ENCODE measurements at places on chromosomes 3 and 15.

- no peak for DNase-seq
These were observed at the start of gene NR2E3 for GRCh38 chr15:71810256-71811035. TSS of gene NR2E3 (plus strand) at chr15:71810554. CDS start at chr15:71810744, 190 bp downstream.

- no peak for DNase-seq
These were observed 134.4 kb downstream of the TMCO5A start for GRCh38 chr15:38068626-38069391.

- DNase-seq: no peak
These were observed 574.0 kb downstream of the RBMS3 start for GRCh38 chr3:29854821-29855220.

DNA sequence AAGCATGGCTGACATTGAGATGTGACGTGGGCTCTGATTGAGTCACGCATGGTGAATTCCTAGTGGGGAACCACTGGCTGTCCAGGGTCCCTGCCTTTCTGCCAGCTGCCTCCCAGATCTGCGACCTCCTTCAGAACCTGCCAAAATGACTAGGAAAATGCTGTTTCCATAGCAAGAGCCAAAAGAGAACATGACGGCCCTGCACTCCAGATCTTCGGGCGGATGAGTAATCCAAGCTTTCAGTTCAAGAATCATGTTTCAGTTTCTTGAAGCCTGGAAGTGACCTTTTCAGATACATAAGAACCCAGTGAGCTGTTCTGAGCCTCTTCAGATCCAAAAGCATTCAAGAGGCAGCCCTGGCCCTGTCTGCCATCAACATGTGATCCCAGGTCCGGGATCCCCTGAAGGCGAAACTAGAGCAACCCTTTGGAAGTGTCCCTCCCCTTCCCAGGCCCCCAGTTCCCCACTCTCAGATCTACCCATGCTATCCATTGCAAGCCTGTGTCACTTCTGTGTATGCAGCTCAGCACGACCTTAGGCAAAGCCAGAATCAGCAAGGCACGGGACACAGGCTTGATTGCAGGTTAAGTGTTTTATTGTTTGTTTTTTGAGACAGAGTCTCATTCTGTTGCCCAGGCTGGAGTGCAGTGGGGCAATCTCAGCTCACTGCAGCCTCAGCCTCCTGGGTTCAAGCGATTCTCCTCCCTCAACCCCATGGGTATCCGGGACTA is 19.7 kb downstream of the ANKRD63 start:
- no peak for DNase-seq

- DNase-seq: no peak
These were observed 4.0 kb downstream of the CYP8B1 start for GRCh38 chr3:42871592-42872196.

DNA sequence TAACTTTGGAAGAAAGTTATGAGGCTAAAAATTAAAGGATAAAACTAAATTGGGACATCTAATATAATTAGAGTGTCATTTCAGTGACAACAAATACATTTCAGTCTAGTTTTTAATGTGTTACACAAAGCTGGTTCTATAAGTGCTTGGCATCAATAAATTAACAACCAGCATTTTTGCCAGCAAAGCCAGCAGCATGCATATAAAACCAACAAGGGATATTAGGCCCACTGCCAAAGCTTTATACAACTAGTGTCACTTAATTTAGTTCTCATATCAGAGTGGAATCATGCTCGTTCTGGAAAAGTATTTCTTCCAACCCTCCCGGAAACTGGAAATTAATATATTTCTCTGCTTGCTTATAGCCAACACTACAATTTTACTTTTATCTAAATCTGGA is 88.8 kb downstream of the THBS1 start:
- no peak for DNase-seq

DNA sequence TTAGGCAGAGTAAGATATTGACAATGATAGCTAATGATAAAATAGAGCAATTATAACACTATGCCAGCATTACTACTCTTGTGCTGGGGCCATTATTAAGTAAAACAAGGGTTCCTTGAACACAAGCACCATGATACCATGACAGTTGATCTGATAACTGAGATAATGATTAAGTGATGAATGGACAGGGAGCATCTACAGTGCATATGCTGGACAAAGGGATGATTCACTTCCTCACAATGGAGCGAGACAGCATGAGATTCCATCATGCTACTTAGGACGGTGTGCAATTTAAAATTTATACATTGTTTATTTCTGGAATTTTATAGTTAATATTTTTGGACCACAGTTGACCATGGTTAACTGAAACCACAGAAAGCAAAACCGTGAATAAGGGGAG is 156.6 kb downstream of the FHIT start:
- DNase-seq: no peak

GRCh38 chr15:78317145-78317836 is 17.9 kb upstream of the SKIC8 start:
- no peak for DNase-seq

DNA sequence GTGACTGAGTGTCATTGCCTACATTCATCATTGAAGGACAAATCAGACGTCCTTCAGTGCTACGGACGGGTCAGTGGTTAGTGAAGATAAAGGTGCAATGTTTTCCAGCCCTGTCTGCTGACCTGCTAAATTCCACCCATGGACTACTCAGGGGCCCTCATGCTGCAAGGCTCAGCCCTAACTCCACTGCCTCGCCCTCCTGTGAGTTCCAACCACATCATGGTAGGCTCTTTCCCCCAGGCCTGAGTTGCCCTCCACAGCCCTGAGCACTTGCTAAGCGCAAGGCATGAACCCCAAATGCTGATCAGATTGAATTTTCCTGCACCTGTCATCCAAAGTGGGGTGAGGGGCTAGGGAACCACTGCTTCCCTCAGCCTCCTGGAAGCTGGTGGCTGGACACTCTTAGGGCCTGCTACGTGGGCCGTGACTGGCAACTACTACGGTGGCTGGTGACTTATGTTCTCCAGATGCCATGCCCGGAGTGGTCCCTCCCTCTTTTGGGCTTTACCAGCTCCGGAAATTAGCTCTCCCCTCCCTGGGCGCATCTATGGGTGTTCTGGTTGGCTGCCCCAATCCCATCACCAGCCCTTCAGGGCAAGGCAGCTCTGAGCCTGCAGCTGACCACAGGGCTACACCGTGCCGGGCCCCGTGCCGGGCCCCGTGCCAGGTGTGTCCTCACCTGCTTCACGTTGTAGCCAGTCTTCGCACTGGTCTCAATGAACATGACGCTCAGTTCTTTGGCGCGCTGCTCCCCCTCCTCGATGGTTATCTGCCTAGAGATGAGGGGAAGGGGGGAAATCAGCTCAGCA is 32.1 kb downstream of the SRPRB start:
- DNase-seq: no peak

- no peak for DNase-seq
These were observed 35.5 kb downstream of the DZIP1L start for GRCh38 chr3:138079901-138080300.

DNA sequence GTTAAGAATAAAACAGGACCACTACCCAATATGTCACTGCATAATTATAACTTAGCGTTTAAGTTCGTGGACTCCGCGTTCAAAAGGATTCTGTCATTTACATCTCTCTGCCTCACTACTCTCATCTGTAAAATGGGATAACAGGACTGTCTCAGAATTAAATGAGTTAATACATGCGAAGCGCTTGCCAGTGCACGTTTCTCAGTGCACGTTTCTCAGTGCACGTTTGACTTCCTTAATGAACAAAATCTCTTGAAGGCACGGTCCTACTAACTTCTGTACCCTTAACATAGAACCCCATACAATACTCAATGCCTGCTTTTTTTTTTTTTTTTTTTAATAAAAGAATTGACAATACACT is 499 bp downstream of the RABL3 start:
- DNase-seq: no peak

- no peak for DNase-seq
These were observed 85.9 kb downstream of the NR2F2 start for GRCh38 chr15:96416218-96416933.

DNA sequence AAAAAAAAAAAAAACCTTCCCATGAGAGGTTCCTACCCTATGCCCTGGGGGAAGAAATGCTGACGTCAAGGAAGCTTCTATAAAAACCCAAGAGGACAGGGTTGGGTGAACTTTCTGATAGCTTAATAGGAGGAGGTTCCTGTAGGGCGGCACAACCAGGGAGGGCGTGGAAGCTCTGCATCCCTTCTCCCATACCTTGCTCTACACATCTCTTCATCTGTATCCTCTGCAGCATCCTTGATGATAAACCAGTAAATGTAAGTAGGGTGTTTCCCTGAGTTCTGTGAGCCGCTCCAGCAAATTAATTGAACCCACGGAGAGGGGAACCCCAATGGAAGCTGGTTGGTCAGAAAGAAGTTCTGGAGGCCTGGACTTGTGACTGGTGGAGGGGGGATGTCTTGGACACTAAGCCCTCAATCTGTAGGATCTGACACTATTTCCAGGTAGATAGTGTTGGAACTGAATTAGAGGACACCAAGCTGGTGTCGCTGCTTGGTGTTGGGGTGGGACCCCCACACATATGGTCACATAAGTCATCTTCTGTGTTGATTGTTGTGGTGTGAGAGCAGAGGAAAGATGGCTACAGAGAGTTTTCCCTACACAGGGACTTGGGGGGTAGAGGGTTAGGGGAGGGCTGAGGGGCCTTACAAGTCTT is 91.5 kb downstream of the ST6GAL1 start:
- DNase-seq: no peak

DNA sequence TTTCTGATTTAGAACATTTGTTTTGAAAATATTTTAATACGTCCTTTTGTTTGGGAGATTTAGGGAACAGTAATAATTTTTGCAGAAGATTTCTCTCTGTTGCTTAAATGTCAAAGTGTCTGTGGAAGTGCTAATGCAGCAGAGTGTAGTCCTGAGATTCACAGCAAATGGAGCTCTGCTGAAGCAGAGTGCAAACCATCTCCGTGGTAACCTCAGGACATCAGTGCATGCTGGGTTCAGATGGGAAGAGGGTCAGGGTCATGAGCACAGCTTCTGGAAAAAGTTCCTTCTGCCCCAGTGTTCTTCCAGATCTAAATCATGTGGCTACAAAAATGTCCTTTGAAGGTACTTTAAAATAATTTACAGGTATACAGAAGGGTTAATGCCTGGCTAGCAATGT is 39.9 kb upstream of the SLC9A9 start:
- DNase-seq: no peak

GRCh38 chr3:58238830-58239229 is 1.2 kb downstream of the ABHD6 start:
- no peak for DNase-seq

GRCh38 chr15:76147906-76148570 is 88.3 kb downstream of the TMEM266 start:
- DNase-seq: peak; percentile 39

GRCh38 chr3:39128951-39129350 is 21.5 kb downstream of the TTC21A start:
- DNase-seq: no peak

GRCh38 chr3:134609821-134610431 is 40.9 kb downstream of the KY start:
- no peak for DNase-seq

GRCh38 chr3:16240229-16241023 is 24.3 kb downstream of the DPH3 start:
- DNase-seq: no peak

- no peak for DNase-seq
These were observed 40.1 kb upstream of the MTMR10 start for GRCh38 chr15:31031471-31032067.
